ENCODE measurements at places on chromosomes 1 and 21.
A peak's percentile ranks its signal among the peaks of the same experiment; 100 is the strongest.

DNA sequence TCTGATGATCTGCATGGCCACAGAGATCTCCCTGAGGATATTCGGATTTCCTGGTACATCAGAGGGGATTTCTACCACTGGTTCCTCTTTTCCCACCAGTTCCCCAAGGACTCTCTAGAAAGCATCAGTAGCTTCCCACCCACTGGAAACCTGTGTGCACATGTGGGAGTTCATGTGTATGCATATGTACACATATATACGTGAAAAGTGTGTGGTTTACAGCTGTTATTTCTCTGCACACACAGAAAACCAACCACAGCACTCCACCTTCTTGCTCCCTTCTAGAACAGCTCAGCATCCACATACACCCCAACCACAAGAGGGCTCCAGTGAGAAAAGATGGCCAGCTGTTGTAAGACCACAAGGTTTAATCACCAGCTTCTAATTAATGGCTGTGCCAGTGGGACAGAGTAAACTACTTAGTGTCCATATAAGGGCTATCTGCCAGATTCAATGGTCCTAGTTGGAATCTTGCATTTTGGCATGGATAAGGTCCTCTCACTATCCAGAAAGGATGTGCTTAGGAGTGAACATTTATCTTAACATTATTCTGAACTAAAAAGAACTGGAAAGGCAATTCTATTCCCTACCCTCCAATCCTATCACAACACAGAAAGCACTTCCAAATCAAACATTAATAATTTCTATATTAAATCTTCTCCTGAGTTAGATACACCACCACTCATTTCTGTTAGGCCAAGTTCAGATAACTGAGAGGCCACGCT is 24.1 kb downstream of the GPR3 start:
- peak; percentile 65 for DNase-seq

- no peak for DNase-seq
Measured at GRCh38 chr1:110282395-110282794, 56.8 kb upstream of the RBM15 start.

DNA sequence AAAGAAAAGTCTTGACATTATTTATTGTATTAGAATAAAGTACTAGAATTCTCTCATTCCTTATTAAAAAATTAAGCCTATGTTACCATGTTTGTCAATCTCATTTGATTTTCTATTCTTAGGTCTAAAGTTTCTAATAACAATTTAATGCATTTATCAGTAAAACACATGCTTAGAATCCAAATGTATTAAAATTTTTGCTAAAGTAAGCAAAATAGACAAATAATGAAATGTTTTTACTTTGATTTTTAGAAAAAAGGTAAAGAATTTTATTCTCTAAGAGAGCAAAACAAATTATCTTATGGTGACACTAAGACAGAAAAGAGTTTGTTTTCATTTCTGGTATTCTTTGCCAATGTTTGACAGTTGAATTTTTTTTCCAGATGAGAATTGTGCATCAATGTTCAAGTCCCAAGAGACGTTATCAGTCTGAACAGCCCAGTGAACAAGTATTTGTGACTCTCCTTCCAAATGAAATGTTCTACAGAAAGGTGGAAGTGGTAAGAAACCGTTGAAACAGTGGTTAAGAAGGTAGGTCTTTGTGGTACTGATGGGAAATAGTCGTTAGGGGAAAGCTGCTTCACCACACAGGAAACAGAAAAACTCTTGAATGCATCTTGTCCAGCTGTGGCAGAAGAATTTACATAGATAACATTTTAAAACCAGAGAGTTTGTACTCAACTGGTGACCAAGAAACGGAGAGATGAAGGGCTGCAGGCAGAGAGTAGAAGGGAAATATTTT is 402.5 kb downstream of the PTPRC start:
- DNase-seq: no peak

GRCh38 chr21:45278156-45278911 is 9.4 kb downstream of the POFUT2 start:
- no peak for DNase-seq

DNA sequence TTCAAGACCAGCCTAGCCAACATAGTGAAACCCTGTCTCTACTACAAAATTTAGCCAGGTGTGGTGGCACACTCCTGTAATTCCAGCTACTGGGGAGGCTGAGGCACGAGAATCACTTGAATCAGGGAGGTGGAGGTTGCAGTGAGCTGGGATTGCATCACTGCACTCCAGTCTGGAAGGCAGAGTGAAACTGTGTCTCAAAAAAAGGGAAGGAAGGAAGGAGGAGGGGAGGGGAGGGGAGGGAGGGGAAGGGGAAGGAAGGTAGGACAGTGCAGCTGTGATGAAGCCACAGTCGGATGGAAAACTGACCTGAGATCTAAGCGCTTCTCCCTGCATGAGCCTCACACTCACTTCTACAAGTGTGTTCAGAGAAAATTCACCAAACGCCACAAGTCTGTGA is 22.0 kb upstream of the FHAD1 start:
- DNase-seq: no peak

GRCh38 chr21:45164124-45164511 is 89.7 kb downstream of the ADARB1 start:
- no peak for DNase-seq

DNA sequence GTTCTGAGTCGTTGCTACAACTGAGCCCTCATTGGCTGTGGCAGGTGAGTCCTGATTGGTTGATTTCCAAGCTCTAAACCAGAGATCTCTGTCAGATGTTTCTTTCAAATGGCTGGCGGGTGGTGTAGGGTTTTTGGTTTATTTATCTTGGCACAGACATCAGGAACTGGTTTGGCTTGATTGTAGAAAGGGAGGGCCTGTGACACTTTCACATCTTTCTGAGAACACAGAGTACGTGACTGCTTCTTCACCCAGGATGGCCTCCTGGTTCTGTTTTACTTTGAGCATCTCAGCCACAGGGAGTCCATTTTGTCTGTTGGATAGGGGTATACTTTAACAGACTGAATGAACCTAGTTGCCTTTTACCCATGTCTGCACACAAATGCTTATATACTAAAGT is 89.4 kb upstream of the GPR52 start:
- no peak for DNase-seq

GRCh38 chr1:31787261-31787660 is 23.1 kb upstream of the ADGRB2 start:
- DNase-seq: no peak

GRCh38 chr1:154400381-154400801 is 4.8 kb upstream of the IL6R start:
- no peak for DNase-seq

DNA sequence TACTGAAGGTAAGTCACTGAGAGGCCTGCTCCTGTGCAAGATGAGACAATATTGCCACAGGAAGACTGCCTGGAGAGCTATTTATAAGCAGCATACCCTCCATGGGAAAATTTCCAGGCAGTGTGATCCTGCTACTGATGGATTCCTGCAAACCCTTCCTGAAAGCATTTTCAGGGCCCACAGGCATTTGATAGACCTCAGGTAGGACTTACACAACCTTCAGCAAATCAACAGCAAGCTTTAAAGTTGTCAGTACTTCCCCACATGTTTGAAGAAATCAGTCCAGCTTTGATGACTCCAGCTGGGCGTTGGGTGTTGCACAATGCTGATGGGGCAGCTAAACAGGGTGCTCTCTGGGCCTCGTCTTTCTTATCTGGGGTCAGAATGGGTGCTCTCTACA is 108.8 kb downstream of the PLXNA2 start:
- no peak for DNase-seq
